ENCODE measurements at places on chromosomes 3 and 15. TPM values are rescaled to one million over a fixed set of nuclear protein-coding genes. Genes with fewer than 3 reads are reported as not detected.

GRCh38 chr3:5055357-5056110 is 66.6 kb upstream of the ARL8B start:
- DNase-seq: no peak

GRCh38 chr15:69610277-69610676 is 157.7 kb downstream of the RPLP1 start:
- no peak for DNase-seq

GRCh38 chr3:55440104-55440708 is 46.9 kb downstream of the WNT5A start:
- no peak for DNase-seq

GRCh38 chr3:186571644-186572013 is 1.1 kb downstream of the DNAJB11 start:
- DNase-seq: no peak

GRCh38 chr3:57085211-57085610 is 24.7 kb downstream of the SPATA12 start:
- DNase-seq: no peak

- DNase-seq: no peak
Observed at GRCh38 chr15:76208084-76208785, 103.0 kb downstream of the ETFA start.

DNA sequence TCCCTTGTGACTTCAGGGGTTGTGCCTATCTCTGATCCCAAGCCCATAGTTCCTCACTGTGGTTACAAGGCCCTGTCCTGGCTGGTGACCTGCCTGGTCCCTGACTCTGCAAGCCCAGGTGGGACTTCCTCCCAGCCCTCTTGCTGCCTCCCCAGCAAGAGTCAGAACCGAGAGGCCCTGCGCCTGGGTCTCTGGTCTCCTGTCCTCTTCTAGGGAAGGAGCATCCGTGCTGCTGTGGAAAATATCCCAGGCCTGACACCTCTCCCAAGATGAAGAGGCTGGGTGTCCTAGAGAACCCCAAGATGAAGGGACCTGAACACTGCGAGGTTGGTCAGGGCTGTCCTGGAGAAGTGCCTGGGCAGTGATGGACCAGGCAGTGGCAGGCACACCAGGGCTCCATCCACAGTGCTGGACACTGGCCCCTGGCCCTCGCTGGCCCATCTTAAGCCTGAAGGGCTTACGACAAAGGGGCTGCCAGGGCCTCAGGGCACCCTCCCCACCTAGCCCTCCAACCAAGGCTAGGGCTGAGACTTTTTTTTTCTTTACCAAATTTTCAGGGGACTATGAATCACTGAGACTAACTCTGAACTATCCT is 32.7 kb downstream of the PTH1R start:
- no peak for DNase-seq

- no peak for DNase-seq
Observed at GRCh38 chr3:194075802-194076460, 60.0 kb upstream of the HES1 start.

GRCh38 chr3:183987000-183987600 is 30.6 kb downstream of the ABCC5 start:
- no peak for DNase-seq

- no peak for DNase-seq
Observed at GRCh38 chr15:79950247-79950646, 20.7 kb downstream of the BCL2A1 start.

GRCh38 chr3:153666991-153667740 is 454.0 kb upstream of the ARHGEF26 start:
- no peak for DNase-seq

DNA sequence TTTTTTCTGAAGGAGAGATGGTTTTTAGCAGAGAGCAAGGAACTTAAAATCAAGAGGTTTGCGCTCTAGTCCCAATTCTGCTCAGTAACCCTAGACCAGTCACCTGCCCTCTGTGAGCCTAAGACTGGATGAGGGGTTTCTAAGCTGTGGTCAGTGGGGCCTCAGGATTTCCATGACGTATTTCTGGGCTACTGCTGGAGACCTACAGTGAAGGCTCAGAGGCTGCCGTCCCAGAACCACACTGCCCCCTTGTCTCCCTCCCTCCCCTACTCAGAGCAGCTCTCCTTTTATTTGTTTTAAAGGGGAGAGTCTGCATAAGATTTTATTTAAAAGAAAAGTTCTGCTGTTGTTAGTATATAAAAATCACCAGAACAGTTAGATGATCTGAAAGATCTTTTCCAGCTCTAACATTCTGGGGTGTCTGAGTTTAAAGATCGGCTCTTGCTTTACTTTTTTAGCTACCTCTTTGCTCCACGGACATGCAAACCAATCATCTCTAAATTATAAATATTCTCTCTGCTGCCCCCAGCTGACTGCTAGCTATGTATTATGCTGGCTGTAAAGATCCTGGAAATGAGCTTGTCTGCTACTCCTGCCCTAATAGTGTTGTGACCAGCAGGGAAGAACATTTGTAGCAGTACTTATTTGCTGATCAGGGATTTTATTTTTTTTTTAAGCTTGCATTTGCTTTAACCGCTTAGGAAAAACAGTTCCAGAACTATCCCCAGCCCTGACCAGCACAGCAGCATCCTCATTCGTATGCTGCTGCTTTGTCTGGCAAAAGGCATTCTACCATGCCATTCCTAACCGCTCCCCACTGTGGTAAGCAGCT is 28.6 kb upstream of the NDUFB4 start:
- no peak for DNase-seq

- no peak for DNase-seq
Observed at GRCh38 chr3:43043793-43044192, 62.1 kb downstream of the POMGNT2 start.

GRCh38 chr15:25619761-25620160 is 180.9 kb upstream of the UBE3A start:
- no peak for DNase-seq

DNA sequence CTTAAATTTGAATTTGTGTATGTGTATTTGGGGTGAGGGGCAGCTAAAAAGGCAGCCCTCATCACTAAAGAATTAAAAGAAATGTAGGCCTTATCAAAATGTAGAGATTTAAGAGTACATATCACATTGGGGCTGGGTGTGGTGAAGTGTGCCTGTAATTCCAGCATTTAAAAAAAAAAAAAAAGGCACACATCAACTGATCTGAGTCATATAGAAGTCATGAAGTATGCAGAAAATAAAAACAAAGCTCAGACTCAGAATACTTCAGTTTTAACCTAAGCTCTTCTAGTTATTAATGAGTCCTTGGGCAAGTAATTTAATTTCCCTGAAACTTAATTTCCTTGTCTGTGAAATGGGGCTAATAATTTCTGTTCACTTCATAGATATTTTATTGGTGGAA is 31.6 kb downstream of the SLC24A1 start:
- DNase-seq: no peak

GRCh38 chr15:27744641-27745040 is 354.5 kb downstream of the OCA2 start:
- DNase-seq: no peak

- DNase-seq: no peak
Observed at GRCh38 chr3:81923038-81923437, 161.6 kb upstream of the GBE1 start.

DNA sequence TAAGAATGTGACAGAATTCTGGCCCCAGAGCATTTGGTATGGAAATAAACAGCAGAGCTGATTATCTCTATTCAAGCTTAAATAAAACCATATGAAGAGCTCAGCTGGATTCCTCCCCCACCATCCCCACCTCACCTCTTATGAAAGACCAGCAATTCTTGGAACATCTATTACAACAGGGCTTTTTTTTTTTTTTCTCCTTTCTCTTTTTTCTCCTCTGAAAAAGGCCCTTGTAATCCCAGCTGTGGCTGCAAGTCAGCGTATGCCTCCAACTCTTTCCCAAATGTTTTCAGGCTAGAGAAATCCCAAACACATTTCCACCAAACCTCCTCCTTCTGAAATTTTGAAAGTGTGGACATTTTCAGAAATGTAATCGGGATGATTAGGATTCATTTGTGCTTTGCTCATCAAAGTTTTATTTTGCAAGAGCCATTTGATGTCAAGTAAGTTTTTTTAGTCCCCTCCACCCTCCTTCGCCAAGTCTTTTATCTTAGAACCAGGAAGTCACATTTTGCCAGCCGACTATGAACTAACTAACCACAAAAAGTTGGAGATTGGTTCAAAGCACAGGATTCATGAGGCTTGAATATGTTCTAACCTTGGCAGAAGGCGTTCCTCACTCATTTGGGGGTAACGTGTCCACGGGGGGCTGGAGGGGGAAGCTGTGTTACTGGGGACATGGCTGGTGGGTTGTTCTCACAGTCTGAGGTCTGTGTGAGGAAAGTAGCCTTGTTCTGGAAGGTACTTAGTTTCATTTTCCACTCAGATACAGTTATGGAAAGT is 142.0 kb upstream of the PDZRN3 start:
- no peak for DNase-seq

DNA sequence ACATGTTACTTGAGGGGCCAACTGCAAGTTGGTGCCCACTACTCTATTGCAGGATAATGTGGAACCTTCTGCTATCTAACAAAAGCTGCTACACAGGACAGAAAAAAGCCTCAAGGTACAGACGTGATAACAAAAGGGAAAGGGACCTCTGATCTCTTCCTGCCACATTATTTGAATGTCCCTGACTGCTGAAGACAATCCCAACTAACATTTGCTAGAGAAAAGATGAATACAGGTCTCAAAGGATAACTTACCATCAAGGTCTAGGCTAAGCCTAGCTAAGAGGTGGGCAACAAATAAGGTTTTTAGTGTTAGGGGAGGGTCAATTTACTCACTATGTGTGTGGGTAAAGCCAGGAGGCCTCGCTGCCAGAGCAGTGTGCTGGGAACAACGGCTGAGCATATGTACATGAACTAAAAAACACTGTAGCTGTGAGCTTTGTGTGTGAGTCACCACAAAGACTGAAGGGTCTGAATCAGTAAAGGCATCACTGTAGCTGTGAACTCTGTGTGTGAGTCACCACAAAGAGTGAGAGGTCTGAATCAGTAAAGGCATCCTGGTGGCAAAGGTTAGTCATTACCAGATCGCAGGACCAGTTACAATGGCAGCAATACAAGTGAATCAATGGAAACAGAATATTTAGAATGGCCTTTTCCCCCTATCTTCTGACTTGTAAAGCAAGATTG is 111.7 kb downstream of the LMLN start:
- peak; percentile 55 for DNase-seq

DNA sequence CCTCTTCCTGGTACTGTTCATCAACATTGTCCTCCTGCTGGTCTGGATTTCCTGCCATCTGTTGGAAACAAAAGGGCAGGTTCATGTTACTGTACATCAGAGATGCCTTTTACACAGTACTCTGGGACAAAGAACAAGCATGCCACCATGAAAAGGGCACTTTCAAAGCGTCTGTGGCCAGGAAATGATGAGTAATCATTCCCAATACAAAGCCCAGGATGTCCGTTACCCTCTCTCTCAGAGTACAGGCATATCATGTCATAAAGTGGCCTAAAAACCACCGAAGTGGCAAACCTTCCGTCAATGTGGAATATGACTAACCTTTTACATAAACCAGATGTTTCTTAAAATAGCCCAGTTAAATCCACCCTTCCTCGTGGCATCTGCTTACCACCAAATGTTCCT is 71.2 kb downstream of the GOLIM4 start:
- peak; percentile 64 for DNase-seq

GRCh38 chr3:48303021-48303420 is 30.4 kb downstream of the SPINK8 start:
- DNase-seq: no peak

SCN5A gene
- total RNA-seq: 0.37 TPM

SCN11A gene
- not detected for total RNA-seq

KLHL40 gene
- total RNA-seq: not detected

DENND6A gene
- total RNA-seq: 23.9 TPM

TAGLN3 gene
- not detected for total RNA-seq

HDC gene
- total RNA-seq: not detected
